Karpas-422 (cell line): ENCODE measurements at places on chromosomes 12 and 14. TPM values are rescaled to one million over a fixed set of nuclear protein-coding genes. Genes with fewer than 3 reads are reported as not detected.

GRCh38 chr14:100283984-100284881 is 22.0 kb downstream of the SLC25A29 start:
- DNase-seq = no peak

DNA sequence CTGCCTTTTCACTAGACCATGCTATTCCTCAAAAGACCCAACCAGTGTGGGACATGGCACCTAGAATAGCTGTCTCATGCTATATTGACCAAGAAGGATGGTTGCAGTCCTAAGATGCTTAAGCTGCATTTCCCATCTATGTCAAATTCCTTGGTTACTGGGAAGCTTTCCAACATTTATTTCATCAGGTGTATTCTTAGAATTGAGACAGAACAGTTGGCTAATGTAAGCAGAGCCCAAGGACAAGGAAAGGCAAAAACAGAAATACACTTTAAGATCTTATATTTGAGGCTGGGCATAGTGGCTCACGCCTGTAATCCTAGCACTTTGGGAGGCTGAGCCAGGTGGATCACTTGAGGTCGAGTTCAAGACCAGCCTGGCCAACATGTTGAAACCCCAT is 24.7 kb downstream of the ARG2 start:
- DNase-seq = no peak

DNA sequence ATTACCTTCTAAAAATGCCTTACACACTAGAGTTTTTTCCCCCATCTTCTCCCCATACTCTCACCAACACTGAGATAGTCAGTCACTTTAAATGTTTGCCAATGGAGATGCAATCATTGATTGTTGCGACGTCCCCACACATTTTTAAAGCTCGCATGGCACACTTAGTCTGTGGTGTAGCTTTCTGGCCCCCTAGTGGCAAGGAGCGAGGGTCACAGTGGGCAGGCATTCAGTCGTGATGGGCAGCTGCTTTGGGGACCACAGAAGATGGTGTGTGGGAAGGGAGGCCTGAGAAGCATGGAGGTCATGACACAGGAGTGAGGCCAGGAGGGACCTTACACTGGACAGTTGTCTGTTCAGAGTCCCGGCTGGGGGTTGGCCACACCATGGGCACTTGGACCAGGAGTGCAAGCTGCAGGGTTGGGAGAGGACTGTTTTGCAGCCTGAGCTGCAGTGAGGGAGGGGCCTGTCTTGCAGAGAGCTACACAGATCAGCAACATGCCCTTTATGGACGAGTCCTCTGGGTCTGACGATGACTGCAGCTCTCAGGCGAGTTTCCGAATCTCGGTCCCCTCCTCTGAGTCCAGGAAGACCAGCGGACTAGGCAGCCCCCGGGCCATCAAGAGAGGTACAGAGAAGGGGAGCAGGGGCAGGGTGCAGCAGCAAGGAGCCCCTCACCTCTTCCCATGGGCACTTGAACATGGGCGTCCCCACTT is 28.6 kb downstream of the PIGH start:
- peak; percentile 92 for DNase-seq

DNA sequence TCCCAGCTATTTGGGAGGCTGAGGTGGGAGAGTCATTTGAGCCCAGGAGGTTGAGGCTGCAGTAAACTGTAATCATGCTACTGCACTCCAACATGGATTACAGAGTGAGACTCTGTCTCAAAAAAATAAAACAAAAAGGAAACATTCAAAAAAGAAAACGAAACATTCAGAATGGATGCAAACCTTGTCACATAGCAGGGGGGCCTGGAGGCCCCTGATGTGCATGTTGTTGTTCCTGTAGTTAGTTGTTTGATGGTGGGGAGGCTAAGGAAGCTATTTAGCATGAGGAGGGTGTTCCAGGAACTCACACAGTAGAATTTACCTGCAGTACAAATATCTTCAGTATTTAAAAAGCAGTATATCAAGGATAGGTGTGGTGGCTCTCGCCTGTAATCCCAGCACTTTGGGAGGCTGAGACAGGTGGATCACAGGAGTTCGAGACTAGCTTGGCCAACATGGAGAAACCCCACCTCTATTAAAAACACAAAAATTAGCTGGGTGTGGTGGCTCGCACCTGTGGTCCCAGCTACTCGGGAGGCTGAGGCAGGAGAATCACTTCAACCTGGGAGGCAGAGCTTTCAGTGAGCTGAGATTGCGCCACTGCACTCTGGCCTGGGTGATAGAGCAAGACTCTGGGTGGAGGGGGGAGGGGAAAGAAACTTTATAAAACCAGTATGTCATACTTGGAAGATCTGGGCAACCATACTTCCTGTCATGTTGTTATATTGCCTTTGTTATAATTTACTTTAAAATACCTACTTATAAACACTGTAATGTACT is 17.6 kb upstream of the AEBP2 start:
- DNase-seq = no peak

DNA sequence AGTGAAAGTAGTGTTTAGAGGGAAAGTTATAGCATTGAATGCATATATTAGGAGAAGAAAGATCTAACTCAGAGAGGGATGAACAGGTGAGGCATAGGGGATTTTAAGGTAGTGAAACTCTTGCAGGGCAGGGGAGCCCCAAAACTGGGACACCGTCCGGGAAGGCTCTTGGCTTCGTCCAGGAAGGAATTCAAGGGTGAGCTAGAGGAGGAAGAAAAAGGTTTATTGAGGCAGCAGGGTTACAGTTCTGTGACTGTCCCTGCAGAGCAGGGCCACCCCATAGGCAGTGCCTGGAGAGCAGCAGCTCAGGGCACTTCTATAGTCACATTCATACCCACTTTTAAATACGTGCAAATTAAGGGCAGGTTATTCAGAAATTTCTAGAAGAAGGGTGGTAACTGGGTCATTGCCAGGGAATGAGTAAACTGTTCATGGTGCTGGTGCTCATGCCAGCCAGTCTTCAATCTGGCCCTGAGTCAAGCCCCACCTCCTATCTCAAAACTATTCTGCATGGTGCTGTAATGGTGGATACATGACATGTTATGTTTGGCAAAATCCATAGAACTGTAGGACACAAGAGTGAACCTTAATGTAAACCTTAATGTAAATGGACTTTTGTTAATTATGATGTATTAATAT is 1.2 kb upstream of the OAS1 start:
- DNase-seq = no peak

Gene OR4E1
- total RNA-seq = not detected in 2 replicates

Gene KLHL33
- not detected in 2 replicates for total RNA-seq
